Caki2 (cell line): ENCODE measurements at places on chromosomes 7 and 10.

DNA sequence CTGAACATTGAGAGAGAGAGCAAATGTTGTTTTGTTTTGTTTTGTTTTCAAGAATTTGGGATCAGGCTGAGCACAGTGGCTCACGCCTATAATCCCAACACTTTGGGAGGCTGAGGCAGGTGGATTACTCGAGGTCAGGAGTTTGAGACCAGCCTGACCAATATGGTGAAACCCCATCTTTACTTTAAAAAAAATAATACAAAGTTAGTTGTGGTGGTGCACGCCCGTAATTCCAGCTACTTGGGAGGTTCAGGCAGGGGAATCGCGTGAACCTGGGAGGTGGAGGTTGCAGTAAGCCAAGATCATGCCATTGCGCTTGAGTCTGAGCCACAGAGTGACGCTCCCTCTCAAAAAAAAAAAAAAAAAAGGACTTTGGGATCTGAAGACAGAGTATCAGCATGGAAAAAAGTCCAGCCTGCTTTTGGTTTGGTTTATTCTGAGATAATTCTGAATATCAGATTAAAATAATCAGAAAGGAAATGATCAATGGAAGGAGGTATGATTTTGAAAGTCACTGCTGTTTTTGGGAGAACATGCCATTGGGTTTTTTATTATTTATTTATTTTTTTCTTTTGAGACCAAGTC is 1.9 kb upstream of the ITIH2 start:
- no peak for DNase-seq

- peak; percentile 41 for DNase-seq
These were observed 189.3 kb downstream of the ZMYND11 start for GRCh38 chr10:324593-324992.

DNA sequence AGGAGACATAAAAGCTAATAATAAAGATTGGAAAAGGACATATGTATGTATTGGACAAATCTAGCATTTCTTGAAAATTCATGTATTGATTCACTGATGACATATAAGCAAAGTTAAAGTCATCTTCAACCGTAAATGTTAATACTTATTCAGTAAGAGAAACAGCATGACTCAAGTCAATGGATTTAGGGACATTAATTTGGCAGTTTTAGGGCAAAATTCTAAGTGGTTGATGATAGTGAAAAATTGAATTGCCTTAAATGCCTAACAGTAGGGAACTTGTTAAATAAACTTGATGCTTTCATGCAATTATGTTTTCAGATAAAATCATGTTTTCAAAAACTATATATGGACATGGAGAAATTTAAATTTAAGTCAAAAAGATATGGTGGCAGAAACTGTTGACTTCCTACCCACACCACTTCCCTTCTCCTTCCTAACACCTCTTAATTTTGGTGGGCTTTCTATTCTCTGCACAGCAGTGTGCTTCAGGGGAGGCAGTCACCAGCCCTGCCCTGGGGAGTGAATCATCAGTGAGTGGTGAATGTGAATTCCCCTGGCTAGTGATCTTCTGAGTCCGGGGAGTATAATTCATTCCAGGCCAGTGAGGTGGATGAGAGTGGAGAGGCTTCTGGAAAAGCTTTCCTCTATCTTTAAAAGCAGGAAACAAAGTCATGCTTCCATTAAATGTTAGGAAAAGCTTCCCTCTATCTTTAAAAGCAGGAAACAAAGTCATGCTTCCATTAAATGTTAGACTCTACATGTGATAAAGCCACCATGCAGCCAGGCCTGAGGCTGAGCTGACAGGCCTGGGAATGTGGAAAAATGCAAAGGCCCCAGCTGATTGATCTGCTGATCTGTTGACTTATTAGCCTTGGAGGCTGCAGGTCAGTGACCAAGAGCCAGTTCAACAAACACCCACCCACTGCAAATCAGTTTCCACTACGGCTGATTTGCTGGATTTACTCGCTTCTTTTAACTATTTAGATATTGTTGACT is 25.2 kb upstream of the ITGB1 start:
- DNase-seq = peak; percentile 91

GRCh38 chr10:17234431-17234945 is 6.4 kb downstream of the VIM start:
- no peak for DNase-seq

DNA sequence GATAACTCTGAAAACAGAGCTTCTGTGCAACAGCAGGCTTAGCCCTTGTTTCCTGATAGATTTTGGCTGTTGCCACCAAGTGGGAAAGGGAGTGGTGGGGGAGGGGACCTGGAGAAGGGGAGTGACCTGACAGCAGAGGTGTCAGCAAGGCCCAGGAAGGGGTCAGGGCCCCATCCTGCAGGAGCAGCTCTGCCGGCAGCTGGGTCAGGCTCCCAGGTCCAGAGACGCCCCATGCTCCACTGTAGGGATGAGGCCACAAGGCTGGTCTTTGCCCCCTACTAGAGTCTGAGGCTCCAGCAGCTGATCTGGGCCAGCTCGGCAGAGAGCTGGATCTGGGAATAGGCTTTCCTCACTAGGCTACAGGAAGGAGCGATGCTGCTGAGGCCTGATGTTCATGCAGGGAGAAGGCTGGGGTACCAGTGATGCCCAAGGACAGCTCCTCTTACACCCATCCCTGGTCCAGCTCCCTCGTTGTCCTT is 44.0 kb upstream of the ZMIZ1 start:
- no peak for DNase-seq

GRCh38 chr10:1114315-1114714 is 58.1 kb downstream of the WDR37 start:
- no peak for DNase-seq

DNA sequence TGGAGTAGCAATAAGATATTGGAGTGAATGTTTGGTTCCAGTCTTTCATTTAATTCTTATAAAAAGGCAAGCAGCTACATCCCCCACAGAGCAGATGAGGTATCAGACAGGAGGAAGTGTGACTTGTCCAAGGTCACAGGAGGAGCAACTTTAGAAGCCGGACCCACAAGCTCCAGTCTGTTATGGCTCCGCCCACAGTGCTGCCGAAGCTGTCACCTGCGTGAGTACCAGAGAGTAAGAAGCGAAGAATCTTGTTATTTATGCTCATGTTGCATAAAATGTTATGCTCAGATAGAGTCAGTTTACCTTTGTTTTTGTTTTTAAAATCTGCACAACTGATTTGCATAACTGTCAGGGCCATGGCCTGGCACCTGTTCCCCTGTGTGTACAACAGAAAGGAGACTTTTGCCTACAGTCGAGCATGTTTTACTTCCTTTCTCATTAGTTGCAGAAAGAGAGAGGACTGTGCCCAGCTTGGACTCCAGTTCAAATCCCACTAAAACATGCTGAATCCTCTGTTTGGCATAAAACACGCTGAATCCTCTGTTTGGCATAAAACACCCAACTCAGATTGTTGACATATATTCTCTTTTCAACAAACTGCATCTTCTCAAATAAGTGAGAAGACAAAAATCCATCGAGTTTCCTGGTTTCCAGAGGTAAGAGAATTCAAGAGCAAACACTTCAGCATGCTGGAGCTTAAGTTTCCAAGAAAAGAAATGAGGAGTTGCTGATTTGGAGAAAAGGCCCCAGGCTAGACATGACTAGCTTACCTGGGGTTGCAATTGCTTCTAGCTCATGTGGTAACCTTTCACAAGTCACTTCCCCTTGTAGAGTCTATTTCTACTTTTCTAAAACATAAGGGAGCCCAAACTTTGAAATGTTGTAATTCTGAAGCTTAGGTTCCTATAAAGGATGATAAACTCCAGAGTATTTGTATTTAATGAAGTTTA is 409.8 kb upstream of the ZMIZ1 start:
- no peak for DNase-seq

DNA sequence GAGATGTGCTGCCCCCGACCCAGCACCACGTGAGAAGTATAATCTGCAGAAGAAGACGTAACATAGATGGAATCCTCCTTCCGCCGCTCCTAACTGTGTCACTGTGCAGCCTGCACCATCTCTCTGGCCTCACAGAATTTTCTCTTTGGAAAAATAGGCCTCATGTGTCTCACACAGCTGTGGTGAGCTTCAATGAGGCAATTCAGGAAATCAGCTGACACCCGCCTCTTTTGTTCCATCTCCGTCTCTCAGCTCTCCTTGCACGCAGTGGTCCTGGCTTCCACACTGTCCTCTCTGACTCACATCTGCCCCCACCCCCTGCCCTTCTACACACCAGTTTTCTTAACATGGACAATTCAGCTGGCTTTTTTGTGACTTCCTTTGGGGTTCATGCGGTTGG is 7.2 kb downstream of the C10orf90 start:
- DNase-seq = no peak

- DNase-seq = no peak
These were observed 249.3 kb upstream of the NEBL start for GRCh38 chr10:21146436-21146789.

GRCh38 chr10:87872828-87873227 is 9.4 kb downstream of the PTEN start:
- DNase-seq = no peak

DNA sequence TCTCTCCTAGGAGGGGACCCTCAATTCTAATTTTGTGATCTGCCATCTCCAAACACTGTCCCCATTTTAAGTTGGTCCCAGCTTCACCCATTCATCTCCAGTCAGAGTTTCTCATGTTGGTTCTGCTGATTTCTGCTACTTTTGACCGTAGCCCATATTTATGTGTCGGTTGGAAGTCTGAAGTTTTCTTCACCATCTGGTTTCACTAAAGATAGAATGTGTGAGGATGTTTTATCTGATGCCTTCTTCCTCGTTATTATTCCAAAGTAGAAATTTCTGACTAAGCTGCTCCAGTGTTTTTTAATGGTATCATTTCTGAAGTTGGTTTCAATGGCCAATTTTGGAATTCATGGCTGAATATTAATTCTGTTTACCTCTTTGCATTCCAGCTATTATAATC is 21.3 kb upstream of the IFIT2 start:
- no peak for DNase-seq

DNA sequence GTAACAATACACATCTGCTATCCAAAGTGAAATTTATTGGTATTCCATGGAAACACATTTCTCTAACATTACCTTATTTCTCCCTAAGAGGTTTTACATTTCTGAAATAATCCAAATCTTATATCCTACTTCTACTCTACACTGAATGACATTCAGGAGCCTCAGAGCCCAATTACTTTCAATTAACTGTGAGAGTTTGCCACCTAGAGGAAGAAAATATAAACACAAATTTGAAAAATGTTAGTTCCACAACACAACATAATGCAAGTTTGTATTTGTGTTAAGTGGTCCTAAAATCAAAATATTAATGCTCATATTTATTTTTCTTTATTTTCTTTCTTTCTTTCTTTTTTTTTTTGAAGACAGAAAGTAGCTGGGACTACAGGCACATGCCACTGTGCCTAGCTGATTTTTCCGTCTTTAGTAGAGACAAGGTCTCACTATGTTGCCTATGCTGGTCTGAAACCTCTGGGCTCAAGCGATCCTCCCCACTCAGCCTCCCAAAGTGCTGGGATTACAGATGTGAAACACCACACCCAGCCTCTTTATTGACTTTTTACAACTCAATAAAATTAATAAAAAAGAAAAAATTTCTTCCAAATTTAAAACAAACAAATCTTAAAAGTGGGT is 46.0 kb downstream of the ATAD1 start:
- peak; percentile 36 for DNase-seq

- DNase-seq = peak; percentile 89
These were observed 404 bp upstream of the FMC1 start for GRCh38 chr7:139340808-139341057.

DNA sequence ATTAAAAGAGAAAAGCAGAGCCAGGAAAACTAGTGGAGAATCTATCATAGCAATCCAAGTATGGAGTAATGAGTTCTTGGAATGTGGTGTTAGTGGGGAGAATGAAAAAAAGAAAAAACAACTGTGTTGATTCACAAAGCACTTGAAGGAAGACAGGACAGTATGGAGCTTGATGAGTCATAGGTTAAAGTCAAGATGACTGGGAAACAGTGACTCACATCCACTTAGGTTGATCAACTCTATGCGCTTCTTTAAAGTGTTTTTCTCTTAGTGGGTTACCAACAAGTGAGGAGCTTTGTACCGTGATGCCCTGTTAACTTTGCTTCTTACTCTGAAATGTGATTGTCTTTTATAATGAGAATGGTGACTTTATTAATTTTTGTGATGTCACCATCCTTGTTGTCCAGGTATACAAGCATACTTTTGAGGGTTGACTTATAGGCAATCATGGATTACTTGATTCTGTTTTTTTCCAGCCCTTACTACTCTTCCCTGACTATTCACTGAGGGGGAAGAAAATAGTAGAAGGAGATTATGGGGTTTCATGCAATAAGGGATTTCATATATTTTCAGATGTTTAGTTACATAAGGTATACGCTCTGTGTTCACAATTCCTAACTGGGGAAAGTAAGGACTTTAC is 32.1 kb upstream of the MDFIC start:
- peak; percentile 84 for DNase-seq

DNA sequence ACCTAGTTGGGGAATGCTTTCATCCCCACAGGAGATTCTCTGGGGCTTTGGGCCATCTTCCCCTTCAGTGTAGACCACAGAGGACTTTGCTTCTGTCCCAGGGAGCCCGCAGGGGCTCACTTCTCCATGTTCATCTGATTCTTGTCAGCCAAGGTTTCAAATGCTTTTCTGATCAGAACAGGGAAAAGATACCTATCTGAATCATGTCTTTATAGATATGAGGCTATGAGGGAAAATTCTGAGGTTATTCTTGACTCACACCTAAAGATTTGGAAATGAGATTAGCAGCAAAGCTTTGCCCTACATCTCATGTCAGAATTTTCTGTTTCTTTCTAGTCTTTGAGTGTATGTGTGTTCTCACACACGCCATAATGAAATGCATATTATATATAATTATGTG is 53.3 kb downstream of the FIGNL1 start:
- DNase-seq = no peak

GRCh38 chr10:100340948-100341847 is 5.8 kb upstream of the SCD start:
- no peak for DNase-seq

DNA sequence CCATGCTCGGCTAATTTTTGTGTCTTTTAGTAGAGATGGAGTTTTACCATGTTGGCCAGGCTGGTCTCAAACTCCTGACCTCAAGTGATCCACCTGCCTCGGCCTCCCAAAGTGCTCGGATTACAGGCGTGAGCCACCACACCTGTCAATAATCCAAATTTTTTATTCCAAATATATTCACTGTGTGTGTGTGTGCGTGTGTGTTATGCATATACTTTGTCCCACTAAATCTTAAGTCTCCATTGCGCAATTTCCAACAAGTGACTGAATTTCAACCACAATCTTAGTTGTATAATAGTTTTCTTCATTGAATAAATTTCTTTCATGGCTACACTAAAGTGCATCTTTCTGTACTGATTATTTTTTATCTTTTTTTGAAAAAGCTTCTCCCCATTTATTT is 2.7 kb downstream of the KRIT1 start:
- DNase-seq = no peak

GRCh38 chr10:72904806-72905205 is 11.3 kb downstream of the OIT3 start:
- DNase-seq = no peak
